ENCODE measurements at places on chromosomes 6 and 20.

GRCh38 chr6:7180751-7181150, 73.0 kb downstream of the RREB1 start:
- DNase-seq: no peak

DNA sequence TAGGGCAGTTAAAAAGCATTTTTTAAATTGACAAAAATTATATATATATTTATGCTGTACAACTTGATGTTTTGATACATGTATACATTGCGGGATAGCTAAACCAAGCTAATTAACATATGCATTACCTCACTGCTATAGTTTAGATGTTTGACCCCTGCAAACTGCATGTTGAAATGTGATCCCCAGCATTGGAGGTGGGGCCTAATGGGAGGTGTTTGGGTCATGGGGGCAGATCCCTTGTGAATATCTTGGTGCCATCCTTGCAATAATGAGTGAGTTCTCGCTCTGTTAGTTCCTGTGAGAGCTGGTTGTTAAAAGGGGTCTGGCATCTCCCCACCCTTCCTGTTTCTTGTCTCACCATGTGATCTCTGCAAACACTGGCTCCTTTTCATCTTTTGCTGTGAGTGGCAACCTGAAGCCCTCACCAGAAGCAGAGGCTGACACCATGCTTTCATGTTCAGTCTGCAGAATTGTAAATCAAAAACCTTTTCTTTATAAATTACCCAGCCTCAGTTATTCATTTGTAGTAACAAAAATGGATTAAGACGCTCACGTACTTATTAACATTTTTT, 111.8 kb downstream of the MCHR2 start:
- no peak for DNase-seq

- DNase-seq: no peak
Measured at GRCh38 chr20:10404023-10404628, 29.9 kb downstream of the MKKS start.

DNA sequence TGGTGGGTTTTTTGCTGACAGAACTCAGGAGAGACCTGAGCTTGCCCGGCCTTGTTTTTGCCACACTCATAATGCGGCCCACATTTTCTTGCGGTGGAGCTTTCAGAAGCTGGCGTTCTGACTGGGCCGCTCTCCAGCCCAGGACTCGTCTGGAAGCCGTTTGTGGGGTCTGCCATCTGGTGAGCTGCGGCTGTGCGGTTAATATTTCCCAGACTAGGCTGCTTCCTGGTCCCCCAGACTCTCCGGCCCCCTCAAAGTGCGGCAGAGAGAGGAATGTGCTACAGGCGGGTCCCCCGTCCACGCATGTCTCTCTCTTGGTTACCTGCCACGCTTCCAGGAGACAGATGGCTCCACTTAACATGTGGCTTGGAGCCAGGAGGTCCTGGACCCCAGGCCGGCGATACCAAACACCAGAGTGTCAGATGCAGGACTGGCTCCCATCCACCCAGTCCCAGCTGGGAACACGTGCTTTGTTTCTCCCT, 128.9 kb upstream of the PMEPA1 start:
- no peak for DNase-seq

GRCh38 chr6:24009319-24009718, 116.7 kb upstream of the NRSN1 start:
- DNase-seq: no peak

- no peak for DNase-seq
Measured at GRCh38 chr6:6547110-6547879, 41.2 kb upstream of the LY86 start.

DNA sequence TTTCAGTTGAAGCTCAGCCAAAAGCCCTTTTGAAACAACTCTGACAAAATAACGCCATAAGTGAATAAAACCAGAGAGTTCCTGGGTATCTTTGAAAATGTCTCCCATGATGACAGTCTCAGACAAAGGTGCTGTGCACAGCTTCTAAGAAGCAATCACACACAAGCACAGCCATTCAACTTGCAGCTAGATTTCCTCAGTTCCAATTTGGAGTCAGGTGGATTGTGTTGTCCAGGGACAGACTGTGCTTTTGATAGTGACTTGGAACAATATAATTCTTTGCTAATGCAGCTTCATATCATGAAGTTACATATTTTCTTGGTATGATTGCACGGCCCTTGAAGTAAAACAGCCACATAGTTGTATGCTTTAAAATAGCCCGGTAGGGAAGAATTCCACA, 105.6 kb downstream of the FARS2 start:
- no peak for DNase-seq

- no peak for DNase-seq
Measured at GRCh38 chr6:70763754-70764510, 96.2 kb downstream of the SMAP1 start.

GRCh38 chr6:151733680-151734320, 73.7 kb upstream of the ESR1 start:
- no peak for DNase-seq

- no peak for DNase-seq
Measured at GRCh38 chr6:118283766-118284165, 264.3 kb upstream of the PLN start.

DNA sequence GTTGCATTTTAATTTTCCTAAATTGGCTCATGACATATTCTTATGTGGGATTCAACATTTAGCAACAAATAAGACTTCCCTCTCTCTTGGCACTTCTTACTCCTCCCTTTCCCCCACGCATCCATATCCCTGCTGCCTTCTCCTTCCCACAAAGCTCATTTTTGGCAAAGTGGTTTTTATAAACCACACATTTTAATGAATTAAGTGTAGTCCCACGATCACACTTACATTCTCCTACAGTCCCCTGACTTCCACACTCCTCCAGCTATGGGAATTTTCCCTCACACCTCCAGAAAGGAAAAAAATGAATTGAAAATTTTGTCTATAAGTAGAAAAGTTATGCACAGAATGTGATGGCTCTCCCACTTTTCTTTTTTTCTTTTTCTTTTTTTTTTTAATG, 345.0 kb downstream of the CD83 start:
- no peak for DNase-seq

- DNase-seq: no peak
Measured at GRCh38 chr6:146938266-146938665, 266.0 kb upstream of the STXBP5 start.

DNA sequence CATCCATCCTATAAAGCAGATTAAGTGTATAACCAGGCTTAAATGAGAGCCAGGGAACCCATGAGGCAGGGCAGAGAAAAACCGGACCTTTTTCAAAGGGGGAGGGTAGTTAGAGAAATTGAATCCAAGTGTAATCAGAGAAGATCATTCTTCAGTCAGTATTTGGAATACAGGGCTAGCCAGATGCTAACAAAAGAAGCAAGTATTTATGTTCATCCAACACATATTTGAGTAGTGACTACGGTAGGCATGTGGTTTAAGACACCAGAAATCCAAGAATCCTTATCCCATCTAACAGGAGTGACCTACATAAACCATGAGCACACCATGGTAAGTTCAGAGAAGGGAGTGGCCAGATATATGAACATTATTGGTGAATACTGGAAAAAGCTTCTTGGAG, 46.8 kb upstream of the FAM83C start:
- no peak for DNase-seq

GRCh38 chr20:50471231-50471630, 39.0 kb upstream of the PTPN1 start:
- DNase-seq: no peak

- no peak for DNase-seq
Measured at GRCh38 chr20:57148263-57148662, 118.2 kb downstream of the BMP7 start.

DNA sequence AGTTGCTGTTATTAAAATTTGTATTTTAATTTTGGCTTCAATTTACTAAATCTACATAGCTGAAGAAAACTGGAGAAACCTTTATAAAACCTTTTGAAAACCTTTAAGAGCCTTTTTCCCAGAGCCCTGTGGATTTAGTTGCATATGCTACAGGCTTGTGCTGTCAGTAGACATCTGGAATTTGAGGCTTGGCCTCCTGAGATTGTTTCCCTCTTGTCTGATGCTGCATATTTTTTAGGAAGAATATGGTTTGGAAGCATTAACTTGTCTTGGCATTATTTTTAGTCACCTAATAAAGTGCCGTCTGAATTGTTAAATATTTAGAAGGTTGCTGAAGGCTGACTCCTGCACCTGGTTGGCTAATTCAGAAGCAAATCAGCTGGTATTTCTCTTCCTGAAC, 369.4 kb downstream of the UTRN start:
- no peak for DNase-seq

DNA sequence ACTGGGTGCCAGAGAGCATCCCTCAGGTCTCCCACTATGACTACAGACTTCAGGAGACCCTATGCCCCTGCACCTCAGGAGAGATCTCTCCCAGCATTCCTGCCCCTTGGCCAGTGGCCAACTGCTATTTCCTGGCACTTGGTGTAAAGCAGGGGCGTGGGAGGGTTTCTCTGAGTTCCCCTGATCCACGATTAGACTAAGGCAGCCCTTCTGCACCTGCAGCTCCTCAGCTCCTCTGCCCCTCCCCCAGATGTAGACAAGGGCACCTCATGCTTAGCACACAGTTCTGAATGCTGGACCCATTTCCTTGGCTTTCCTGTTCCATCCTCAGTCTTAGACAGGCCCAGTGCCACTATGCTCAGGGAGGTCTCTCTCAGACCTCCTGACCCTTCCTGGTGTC, 28.6 kb downstream of the EDN1 start:
- DNase-seq: no peak

GRCh38 chr6:69581581-69581980, 215.2 kb downstream of the LMBRD1 start:
- DNase-seq: no peak

GRCh38 chr6:113358063-113358583, 499.0 kb upstream of the MARCKS start:
- DNase-seq: no peak

Data from RWPE2 (cell line).